ENCODE measurements at places on chromosomes 6 and 20.

DNA sequence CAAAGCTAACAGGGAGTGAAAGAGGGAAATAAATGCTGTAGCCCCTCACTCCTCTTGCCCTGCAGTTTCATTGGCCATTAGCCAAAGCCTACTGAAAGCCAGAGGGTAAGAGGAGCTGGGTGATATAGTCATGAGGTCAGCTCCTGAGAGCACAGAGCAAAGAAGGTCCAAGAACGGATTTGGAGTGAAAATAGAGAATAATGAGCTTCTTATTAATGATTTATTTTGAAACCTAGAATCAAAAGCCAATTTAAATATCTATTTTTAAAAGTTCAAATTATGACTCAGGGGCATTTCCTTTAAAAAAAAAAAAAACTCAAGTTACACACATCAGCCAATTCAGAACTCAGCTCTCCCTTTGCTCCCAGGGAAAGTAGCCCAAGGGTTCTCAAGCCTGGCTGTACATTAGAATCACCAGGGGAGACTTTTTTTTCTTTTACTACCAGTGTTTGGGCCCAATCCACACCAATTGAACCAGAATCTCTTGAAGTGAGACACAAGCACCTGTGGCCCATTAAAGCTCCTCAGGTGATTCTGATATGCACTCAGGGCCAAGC is 79.1 kb downstream of the SNAP25 start:
- no peak for DNase-seq

DNA sequence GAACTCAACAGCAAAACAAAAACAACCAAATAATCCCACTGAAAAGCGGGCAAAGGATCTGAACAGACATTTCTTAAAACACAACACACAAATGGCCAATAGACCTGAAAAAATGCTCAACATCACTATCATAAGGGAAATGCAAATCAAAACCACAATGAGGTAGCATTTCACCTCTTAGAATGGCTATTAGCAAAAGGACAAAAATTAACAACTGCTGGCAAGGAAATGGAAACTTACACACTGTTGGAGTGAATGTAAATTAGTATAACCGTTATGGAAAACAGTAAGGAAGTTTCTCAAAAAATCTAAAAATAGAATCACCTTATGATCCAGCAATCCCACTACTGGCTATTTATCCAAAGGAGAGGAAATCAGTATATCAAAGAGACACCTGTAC is 20.9 kb downstream of the FAM8A1 start:
- no peak for DNase-seq

DNA sequence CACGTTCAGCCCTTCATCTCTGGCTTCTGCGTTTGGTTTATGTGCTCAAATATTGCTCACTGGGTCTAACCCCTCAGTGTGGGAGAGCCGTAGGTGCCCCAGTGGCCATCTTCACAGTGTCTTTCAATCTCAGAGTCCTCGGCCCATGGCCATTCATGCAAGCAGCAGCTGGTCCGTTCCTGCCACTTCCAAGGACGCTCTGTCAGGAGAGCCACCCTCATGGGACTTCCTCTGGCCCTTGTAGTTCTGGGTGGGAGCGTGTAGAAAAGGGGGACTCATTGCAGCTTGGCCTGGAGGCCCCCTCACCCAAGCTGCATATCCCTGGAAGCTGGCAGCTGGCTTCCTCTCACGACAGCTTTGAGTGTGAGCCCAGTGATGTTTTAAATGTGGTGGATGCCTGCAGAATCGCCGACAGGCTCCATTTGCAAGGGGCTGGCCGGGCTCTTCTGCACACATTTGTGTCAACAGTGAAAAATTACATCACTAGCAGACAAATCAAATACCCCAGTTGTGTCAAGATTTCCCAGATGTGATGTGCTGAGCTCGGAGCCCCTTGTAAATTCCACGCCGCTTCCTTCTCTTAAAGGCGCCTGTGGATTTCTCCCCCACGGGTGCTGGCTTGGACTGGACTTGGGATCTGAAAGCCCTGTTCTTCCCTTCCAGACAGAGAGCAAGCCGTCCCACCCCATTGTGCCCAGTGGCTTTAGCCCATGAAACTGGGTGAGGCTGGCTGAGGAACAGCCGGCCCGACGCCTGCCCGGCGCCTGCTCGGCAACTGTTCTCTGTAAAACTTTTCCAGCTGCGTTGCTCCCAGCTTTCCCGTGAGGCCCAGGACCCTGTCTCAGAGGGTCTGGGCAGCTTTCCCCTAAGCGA is 360.1 kb downstream of the TAF4 start:
- DNase-seq: no peak

GRCh38 chr20:39699166-39699725 is 737.1 kb downstream of the DHX35 start:
- DNase-seq: no peak

DNA sequence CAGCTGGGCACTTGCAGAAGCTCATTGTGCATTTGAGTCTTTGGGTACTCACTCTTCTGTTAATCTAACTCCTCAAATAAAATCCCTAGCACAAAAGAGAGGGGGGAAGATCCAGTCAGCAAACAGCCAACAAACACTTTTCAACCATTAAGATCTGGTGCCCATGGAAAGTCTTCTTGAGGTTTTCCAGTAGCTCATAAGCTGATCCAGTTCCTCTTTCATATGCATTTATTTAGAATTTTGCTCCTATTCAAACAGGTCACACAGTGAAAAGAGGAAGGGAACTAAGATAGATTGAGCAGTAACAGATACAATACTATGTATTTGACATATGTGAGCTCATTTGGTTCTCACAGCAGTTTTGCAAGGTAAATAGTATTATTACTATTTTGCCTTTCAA is 38.6 kb downstream of the HLA-DPB1 start:
- no peak for DNase-seq

DNA sequence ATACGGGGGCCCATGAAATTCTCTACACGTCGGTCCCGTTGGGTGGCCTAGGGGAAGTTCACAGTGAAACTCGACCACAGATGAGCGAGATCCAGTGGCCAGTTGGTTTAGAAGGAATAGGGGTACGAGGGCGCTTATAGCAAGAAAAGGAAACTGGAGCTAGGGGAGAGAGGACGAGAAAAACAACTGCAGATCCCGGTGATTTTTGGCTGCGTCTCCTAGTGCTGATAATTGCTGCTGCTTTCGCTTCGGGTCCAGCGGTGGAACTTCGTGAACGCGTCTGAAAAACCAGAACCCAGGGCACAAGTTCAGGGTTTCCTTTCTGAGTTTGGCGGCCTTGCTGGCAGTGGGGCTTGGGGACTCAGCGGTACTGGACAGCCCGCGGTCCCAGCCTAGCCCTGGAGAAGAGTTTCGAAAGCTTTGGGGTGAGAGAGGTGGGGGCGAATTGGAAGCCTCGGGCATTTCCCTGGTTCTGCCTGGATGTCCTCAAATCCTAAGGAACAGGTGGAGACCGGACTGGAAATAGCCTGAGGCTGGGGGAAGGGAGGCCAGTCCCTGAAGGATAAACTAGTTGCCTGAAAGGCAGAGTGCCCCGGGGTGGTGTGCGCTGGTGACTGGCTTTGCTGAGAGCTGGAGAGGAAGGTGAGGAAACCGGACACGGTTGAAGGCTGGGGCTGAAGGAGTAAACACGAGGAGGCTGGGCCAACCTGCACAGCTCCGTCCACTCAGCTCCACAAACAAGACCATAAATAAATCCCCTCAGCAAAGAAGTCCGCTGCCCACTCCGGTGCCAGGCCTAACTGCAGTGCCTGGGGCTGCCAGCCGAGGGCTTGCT is 793 bp downstream of the GMPR start:
- no peak for DNase-seq

DNA sequence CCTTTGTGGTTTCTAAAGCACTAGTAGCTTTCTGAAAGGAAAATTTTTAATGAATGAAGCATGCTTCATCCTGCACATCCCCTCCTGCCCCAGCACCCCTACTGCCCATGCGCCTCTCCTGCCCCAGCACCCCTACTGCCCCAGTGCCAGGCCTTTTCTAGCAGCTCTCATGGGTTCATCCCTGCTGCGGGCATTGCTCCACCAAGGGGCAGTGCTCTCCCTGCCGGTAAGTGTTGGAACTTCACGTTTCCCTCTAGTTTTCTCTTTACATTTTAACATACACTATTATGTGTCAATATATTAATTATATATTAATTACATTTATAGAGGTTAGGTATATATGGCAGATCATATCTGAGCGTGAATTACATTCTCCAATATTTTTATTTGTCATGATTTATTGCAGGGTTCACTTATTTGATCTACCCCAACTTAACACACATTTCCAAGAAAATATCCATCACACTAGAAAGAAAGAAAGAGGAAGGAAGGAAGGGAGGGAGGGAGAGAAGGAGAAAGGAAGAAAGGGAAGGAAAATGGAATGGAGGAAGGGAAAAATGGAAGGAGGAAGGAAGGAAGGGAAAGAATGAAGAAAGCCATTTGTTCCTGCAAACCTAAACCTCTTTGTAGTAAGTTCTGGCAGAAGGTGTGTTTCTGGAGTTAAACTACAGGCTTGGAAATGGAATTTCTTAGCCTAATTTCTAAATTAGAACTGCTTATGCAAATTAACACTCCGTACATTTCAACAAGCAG is 46.8 kb downstream of the CEP43 start:
- no peak for DNase-seq

DNA sequence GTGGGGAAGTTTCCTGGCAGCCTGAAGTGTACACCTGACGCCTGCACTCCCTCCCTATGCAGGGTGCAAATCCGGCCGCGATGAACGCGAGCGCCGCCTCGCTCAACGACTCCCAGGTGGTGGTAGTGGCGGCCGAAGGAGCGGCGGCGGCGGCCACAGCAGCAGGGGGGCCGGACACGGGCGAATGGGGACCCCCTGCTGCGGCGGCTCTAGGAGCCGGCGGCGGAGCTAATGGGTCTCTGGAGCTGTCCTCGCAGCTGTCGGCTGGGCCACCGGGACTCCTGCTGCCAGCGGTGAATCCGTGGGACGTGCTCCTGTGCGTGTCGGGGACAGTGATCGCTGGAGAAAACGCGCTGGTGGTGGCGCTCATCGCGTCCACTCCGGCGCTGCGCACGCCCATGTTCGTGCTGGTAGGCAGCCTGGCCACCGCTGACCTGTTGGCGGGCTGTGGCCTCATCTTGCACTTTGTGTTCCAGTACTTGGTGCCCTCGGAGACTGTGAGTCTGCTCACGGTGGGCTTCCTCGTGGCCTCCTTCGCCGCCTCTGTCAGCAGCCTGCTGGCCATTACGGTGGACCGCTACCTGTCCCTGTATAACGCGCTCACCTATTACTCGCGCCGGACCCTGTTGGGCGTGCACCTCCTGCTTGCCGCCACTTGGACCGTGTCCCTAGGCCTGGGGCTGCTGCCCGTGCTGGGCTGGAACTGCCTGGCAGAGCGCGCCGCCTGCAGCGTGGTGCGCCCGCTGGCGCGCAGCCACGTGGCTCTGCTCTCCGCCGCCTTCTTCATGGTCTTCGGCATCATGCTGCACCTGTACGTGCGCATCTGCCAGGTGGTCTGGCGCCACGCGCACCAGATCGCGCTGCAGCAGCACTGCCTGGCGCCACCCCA is 1.2 kb downstream of the GPR6 start:
- no peak for DNase-seq

DNA sequence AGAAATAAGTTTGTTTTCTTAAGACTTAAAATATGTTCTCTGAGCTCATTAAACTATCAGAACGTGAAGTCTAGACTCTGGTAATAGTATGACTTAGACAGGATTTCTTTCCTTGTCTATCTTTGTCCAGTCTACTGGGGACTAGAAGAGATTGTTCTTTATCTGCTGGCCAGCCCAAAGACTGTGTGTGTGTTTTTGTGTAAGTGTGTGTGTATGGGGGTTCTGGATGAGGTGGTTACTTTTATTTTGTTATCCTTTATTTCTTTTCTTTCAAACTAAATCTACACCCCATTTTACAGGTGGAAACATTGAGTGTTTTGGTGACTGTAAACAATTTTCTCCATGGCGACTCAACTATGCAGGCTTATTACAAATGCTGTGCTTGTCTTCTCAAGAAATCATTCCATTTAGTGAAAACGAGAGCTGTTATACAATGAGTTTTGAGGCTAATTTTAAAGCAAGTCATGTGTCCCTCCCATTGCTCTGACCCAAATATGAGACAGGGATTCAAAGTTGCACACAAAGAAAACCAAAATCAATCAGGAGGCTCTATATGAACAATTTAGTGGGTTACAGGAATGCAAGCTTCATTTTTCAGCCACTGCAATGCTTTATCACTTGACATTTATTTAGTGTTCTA is 97.6 kb downstream of the ELOVL5 start:
- no peak for DNase-seq

GRCh38 chr6:116726947-116727346 is 38.6 kb downstream of the FAM162B start:
- no peak for DNase-seq

GRCh38 chr6:136964398-136964797 is 42.3 kb downstream of the SLC35D3 start:
- no peak for DNase-seq

- peak; percentile 68 for DNase-seq
These were observed 6.6 kb downstream of the L3MBTL1 start for GRCh38 chr20:43513931-43514647.

- DNase-seq: no peak
These were observed 87.5 kb downstream of the AKAP7 start for GRCh38 chr6:131222773-131223172.

DNA sequence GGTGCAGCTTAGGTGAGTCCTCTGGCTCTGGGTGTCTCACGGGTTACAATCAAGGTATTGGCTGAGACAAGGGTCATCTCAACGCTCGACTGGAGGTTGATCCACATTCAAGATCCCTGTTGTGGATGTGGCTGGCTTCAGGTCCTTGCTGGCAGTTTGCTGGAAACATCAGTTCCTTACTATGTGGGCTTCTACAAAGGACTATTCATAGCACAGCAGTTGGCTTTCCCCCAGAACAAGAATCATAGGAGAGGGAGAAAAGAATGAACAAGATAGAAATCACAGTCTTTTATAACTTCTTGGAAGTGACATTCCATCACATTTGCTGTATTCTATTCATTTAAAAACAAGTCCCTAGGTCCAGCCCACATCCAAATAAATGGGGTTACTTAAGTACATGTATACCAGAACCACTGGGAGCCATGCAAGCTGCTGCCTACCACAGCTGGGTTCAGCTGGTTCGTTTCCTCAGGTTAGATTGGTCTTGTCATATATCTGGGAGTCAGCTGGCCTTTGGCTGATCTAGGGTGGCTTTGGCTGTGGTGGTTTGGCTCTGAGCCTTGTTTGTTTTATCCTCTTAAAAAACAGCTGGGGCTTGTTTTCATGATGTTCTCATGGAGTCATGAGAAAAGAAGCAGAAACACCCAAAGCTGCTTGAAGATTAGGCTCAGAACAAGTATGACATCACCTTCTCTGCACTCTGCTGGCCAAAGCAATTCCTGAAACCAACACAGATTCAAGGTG is 433.2 kb upstream of the SPTLC3 start:
- DNase-seq: no peak

- no peak for DNase-seq
These were observed 8.8 kb downstream of the MDFI start for GRCh38 chr6:41647061-41647511.

Data from activated CD4-positive, alpha-beta T cell treated with anti-CD3 and anti-CD28 coated beads, Interleukin-2, amount 50 U/mL, for 24 hours (primary cell).